Osteocyte (in vitro differentiated cells): ENCODE measurements at places on chromosomes 3 and 15. TPM values are rescaled to one million over a fixed set of nuclear protein-coding genes. Genes with fewer than 3 reads are reported as not detected.

GRCh38 chr3:39927479-39927878 is 118.1 kb downstream of the MYRIP start:
- DNase-seq, result no peak

LIPH gene
- not detected in 2 replicates for total RNA-seq

GRCh38 chr3:135995766-135996165 is 30.2 kb downstream of the PPP2R3A start:
- DNase-seq, result no peak

GRCh38 chr3:30752970-30753369 is 141.5 kb downstream of the GADL1 start:
- DNase-seq, result no peak

- DNase-seq, result peak; percentile 34
These were observed 116.0 kb upstream of the NEO1 start for GRCh38 chr15:72936237-72936636.

GRCh38 chr15:92920595-92921161 is 20.6 kb downstream of the CHD2 start:
- no peak for DNase-seq
